Spleen (tissue), 13 donors: ENCODE measurements at places on chromosomes 4 and X. TPM values are rescaled to one million over a fixed set of nuclear protein-coding genes. Genes with fewer than 3 reads are reported as not detected.

- H3K4me1 ChIP-seq = no peaks in the 10 kb centered on the region
- no peak overlapping the region for H3K4me3 ChIP-seq
- no peak overlapping the region for H3K27ac ChIP-seq
- peaks cover 81% of the 10 kb centered on the region for H3K27me3 ChIP-seq
Measured at GRCh38 chr4:6322761-6323566, 53.3 kb downstream of the WFS1 start.

Gene CFAP99
- 0.13 TPM for polyA plus RNA-seq

Gene TMSB15B
- polyA plus RNA-seq = 5.0 TPM

DNA sequence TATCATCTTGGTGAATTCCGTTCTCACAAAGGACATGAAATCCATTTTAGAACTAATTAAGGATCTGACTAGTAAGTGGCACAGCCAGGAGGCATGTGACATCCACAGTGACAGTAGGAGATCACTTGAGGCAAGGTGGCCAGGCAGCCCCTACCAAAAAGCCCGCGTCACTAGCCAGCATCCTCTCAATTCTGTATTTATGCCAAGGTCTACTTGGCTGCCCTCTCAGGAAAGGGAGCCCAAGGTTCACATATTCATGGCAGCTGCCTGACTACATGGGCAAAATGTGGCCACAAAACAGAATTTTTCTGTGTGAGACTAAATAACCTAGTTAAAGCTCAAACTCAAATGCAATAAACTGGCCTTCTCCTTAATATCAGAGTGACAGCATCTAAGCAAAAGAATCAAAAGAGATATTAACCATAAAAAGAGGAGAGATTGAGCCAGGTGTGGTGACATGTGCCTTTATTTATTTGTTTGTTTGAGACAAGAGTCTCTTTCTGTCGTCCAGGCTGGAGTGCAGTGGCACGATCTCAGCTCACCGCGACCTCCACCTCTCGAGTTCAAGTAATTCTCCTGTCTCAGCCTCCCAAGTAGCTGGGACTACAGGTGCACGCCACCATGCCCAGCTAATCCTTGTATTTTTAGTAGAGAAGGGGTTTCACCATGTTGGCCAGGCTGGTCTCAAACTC lies 51.5 kb downstream of the SLC9A7 start:
- no peak for DNase-seq
- H3K4me3 ChIP-seq = no peak overlapping the region
- peaks cover 33% of the 10 kb centered on the region for H3K4me1 ChIP-seq
- no peaks in the 10 kb centered on the region for H3K27me3 ChIP-seq
- no peaks in the 10 kb centered on the region for H3K36me3 ChIP-seq

- H3K27me3 ChIP-seq = no peaks in the 10 kb centered on the region
- H3K4me3 ChIP-seq = no peak overlapping the region
- peaks cover 6% of the 10 kb centered on the region for H3K4me1 ChIP-seq
- H3K36me3 ChIP-seq = no peaks in the 10 kb centered on the region
- no peak for DNase-seq
Measured at GRCh38 chr4:121692261-121692660, 4.5 kb downstream of the ANXA5 start.

Gene SNCA
- polyA plus RNA-seq = 4.4 TPM

- no peak overlapping the region for H3K4me3 ChIP-seq
- DNase-seq = no peak
- H3K36me3 ChIP-seq = no peaks in the 10 kb centered on the region
- H3K27me3 ChIP-seq = no peaks in the 10 kb centered on the region
- no peaks in the 10 kb centered on the region for H3K4me1 ChIP-seq
- H3K27ac ChIP-seq = peak overlapping the region; percentile 66
Measured at GRCh38 chrX:40468033-40468846, 112.5 kb upstream of the ATP6AP2 start.

DNA sequence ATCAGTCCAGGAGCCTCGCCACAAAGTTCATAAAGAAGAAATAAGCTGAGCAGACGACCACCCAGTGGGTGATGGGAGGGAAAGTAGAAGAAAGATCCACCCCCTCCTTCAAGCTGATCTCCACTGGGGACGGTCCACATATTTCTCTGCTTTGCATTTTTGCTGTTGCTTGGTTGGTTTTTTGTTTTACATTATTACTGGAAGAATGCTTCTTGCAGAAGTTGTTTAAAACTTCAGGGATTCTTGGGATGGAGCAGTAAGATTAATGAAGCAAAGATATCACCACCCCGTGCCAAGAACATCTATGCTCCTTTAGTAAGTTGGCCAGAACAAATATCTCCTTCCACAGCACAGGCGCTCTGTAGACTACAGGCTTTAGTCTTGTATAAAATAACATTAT lies 30.1 kb downstream of the LGI2 start:
- H3K4me1 ChIP-seq = no peaks in the 10 kb centered on the region
- DNase-seq = no peak
- no peak overlapping the region for H3K4me3 ChIP-seq

Gene HGFAC
- 0.22 TPM for polyA plus RNA-seq

DNA sequence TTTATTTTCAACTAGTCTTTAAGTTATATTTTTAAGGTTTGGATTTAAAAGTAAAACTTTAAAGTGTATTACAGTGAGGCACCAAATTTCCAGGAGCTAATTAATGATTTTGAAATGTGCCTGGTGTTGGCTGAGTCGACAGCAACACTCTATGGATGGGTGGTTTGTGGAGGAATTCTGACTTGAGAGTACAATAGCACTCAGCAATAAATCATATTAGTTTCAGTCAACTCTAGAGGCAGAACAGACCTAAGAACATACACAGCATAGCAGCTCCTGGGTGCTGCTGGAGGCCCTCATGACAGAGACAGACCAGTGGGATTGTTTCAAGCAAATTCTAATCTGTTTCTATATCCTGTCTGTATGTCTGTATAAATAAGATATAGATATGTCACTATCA lies 673.4 kb downstream of the TRIML1 start:
- H3K36me3 ChIP-seq = no peaks in the 10 kb centered on the region
- no peaks in the 10 kb centered on the region for H3K4me1 ChIP-seq
- H3K4me3 ChIP-seq = no peak overlapping the region
- no peak for DNase-seq

GRCh38 chrX:33385546-33385945 lies 174.2 kb upstream of the DMD start:
- DNase-seq = no peak
- H3K36me3 ChIP-seq = no peaks in the 10 kb centered on the region
- H3K27me3 ChIP-seq = no peaks in the 10 kb centered on the region
- no peaks in the 10 kb centered on the region for H3K4me1 ChIP-seq

Gene MAGEA2
- polyA plus RNA-seq = not detected

Gene CRMP1
- polyA plus RNA-seq = 0.03 TPM

- DNase-seq = no peak
- H3K27ac ChIP-seq = peak overlapping the region; percentile 70
- H3K27me3 ChIP-seq = no peaks in the 10 kb centered on the region
- no peaks in the 10 kb centered on the region for H3K4me1 ChIP-seq
- no peaks in the 10 kb centered on the region for H3K36me3 ChIP-seq
Measured at GRCh38 chr4:41143311-41144039, 70.9 kb downstream of the APBB2 start.

- H3K4me3 ChIP-seq = no peak overlapping the region
- no peak for DNase-seq
- H3K27ac ChIP-seq = no peak overlapping the region
- H3K36me3 ChIP-seq = no peaks in the 10 kb centered on the region
Measured at GRCh38 chrX:37361596-37361995, 12.4 kb downstream of the PRRG1 start.

DNA sequence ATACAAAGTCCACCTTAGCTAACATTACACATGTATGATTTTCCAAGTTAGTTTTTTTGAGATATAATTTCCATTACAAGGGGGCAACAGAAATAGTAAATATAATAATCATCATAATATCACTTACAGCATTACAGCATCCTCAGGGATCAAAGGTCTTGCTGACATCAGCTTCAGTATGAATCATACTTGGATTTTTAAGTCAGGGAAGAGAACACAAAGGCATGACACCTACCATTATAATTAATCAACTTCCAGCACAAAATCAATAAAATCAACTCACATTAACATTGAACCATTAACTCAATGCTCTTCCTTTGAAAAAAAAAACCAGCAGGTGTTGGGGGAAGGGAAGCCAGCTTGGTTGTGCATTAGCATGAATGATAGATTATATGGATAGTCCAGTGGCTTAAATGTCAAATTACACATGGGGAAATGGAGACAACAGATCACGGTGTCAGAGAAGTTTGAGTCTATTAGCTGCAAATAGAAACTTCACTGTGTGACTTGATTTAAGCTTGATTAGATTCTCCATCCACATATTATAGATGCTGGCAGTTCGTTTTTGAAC lies 66.9 kb upstream of the CAPN6 start:
- DNase-seq = no peak
- no peak overlapping the region for H3K4me3 ChIP-seq
- no peak overlapping the region for H3K27ac ChIP-seq
- no peaks in the 10 kb centered on the region for H3K4me1 ChIP-seq
- H3K27me3 ChIP-seq = no peaks in the 10 kb centered on the region

Gene IL2
- 0.24 TPM for polyA plus RNA-seq

DNA sequence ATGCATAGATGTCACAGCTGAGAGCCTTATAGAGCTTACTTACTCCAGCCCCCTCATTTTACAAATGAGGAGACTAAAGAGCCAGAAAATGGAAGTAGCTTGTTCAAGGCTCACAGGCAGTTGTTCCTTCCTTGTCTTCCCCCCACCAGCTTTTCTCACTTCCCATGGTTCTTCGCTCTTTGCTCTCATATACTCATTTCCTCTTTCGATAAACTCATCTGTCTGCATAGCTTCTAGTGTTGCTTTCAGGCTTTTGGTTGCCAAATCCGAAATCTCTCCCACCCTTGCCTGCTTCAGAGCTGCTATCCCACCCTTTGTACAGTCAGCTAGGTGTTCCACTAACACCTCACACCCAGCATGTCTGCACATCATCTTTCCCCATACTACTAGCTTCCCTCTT lies 25.0 kb upstream of the GJB1 start:
- peak; percentile 12 for DNase-seq
- H3K4me3 ChIP-seq = peak overlapping the region; percentile 34
- peak overlapping the region; percentile 38 for H3K27ac ChIP-seq

Gene PPP1R2C
- not detected for polyA plus RNA-seq

Gene H2BW2
- polyA plus RNA-seq = not detected

DNA sequence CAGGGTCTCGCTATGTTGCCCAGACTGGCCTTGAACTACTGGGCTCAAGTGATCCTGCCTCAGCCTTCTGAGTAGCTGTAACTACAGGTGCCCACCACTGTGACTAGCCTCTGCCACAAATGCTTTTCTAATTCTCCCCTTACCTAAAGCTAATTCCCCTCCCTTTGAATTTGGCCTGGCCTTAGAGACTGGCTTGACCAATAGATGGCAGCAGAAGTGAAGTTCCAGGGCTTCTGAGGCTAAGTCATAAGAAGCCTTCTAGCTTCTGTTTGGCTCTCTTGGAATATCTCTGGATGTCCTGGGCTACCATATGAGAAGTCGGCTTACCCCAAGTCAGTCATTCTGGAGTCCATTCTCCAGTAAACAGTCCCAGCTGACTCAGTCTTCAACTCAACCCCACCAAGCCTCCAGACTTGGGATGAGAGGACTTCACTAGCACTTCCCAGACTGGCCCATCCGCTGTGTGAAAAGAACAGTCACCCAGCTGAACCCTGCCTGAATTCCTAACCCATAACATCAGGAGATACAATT lies 61.0 kb downstream of the HPRT1 start:
- no peaks in the 10 kb centered on the region for H3K27me3 ChIP-seq
- H3K4me1 ChIP-seq = no peaks in the 10 kb centered on the region
- no peak for DNase-seq
- no peaks in the 10 kb centered on the region for H3K36me3 ChIP-seq
- H3K4me3 ChIP-seq = no peak overlapping the region
- H3K27ac ChIP-seq = no peak overlapping the region

DNA sequence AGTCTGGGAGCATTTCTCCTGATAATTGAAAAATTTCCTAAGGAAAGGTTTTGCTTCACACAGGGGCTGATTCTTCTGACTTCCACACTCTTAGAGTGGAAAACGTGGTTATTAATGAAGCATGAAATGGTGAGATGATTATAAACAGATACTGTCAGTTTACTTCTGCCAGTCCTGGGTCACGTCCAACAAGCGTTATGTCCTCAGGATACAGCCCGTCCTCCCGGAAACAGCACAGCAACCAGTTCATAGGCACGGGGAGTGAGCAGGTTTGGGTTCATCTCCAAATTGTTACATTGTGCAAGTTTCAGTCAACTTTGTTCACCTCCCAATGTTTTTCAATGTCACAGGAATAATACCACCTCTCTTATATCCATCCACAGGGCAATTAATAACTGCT lies 98.8 kb downstream of the NPNT start:
- no peak overlapping the region for H3K27ac ChIP-seq
- H3K27me3 ChIP-seq = no peaks in the 10 kb centered on the region
- no peaks in the 10 kb centered on the region for H3K4me1 ChIP-seq
- DNase-seq = no peak

- H3K27me3 ChIP-seq = no peaks in the 10 kb centered on the region
- no peaks in the 10 kb centered on the region for H3K4me1 ChIP-seq
- no peak for DNase-seq
- peaks cover 24% of the 10 kb centered on the region for H3K36me3 ChIP-seq
- H3K27ac ChIP-seq = no peak overlapping the region
Measured at GRCh38 chrX:48458711-48459110, 11.3 kb downstream of the SLC38A5 start.

GRCh38 chr4:57102050-57102624 lies 8.0 kb downstream of the IGFBP7 start:
- no peak for DNase-seq
- peaks cover 1% of the 10 kb centered on the region for H3K27me3 ChIP-seq
- H3K36me3 ChIP-seq = no peaks in the 10 kb centered on the region
- H3K4me3 ChIP-seq = no peak overlapping the region
- peaks cover 43% of the 10 kb centered on the region for H3K4me1 ChIP-seq

DNA sequence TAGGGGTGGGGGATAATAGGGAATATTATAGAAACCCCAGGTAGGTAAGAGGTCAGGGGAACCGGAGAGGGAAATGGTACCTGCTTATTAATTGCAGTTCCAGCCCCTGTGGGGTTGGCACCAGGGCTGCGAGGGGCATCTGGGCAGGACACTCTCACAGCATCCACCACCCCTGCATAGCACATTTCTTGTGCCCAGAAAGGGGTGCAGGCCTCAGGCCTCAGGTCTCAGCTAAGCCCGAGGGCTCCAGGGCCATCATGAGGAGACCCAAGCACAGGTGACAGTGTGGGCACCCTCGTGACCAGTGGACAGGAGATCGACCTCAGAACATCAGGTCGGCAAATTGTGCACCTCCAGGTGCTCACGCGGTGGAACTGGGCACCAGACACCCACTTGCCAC lies 164.7 kb downstream of the EVC2 start:
- H3K27me3 ChIP-seq = no peaks in the 10 kb centered on the region
- no peak for DNase-seq
- H3K27ac ChIP-seq = no peak overlapping the region
- H3K4me3 ChIP-seq = no peak overlapping the region
- H3K4me1 ChIP-seq = no peaks in the 10 kb centered on the region
- no peaks in the 10 kb centered on the region for H3K36me3 ChIP-seq

Gene POU4F2
- not detected for polyA plus RNA-seq

- H3K27me3 ChIP-seq = no peaks in the 10 kb centered on the region
- H3K4me1 ChIP-seq = no peaks in the 10 kb centered on the region
- H3K4me3 ChIP-seq = no peak overlapping the region
- DNase-seq = no peak
- no peaks in the 10 kb centered on the region for H3K36me3 ChIP-seq
- H3K27ac ChIP-seq = no peak overlapping the region
Measured at GRCh38 chr4:629636-629914, 4.2 kb downstream of the PDE6B start.

Gene DRD5
- not detected for polyA plus RNA-seq

- H3K36me3 ChIP-seq = no peaks in the 10 kb centered on the region
- no peaks in the 10 kb centered on the region for H3K4me1 ChIP-seq
- H3K27ac ChIP-seq = no peak overlapping the region
- H3K4me3 ChIP-seq = no peak overlapping the region
Measured at GRCh38 chr4:146548443-146548842, 26.7 kb upstream of the SLC10A7 start.
